ENCODE measurements at places on chromosomes 4 and X. TPM values are rescaled to one million over a fixed set of nuclear protein-coding genes. Genes with fewer than 3 reads are reported as not detected.

- H3K36me3 ChIP-seq: no peaks in the 10 kb centered on the region
- no peaks in the 10 kb centered on the region for H3K27me3 ChIP-seq
- H3K4me1 ChIP-seq: no peaks in the 10 kb centered on the region
- no peak overlapping the region for H3K27ac ChIP-seq
Measured at GRCh38 chrX:71997320-71997719, 86.7 kb downstream of the NHSL2 start.

DNA sequence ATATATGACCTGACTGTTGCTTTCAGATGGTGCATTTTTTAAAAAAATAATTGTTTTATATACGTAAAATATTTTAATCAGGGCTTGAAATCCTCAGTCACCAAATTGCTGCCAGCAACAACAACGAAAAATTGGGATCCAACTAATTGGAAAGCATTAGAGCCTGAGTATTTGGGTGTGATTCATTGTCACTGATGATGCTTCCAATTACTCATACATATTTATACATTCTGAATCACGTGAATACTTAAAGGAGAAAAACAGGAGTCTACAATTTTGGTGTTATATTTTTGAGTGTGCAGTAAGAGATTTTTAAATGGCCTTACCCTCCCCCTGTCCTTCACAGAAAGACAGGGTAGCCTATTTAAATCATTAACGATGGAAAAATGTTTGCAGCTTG lies 765.6 kb upstream of the TENM3 start:
- H3K27me3 ChIP-seq: no peaks in the 10 kb centered on the region
- no peak overlapping the region for H3K4me3 ChIP-seq
- H3K36me3 ChIP-seq: no peaks in the 10 kb centered on the region
- H3K4me1 ChIP-seq: no peaks in the 10 kb centered on the region
- H3K27ac ChIP-seq: no peak overlapping the region
- no peak for DNase-seq

DNA sequence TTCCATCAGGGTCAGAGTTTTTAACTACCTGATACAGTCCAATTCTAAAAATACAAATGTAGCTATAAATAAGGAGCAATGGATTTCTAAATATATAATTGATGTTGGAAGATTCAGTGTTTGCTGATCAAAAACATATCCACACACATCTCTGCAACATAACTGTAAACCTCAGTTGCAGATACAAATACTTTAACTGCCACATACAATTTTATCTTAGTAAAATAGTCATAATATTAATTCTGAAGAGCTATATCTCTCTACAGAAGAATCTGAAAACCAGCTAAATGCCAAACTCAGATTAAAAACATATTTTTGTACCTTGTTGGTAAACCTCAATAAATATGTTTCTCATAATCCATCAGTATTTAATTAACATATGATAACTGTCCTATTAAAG lies 674.3 kb upstream of the INTU start:
- no peaks in the 10 kb centered on the region for H3K36me3 ChIP-seq
- no peaks in the 10 kb centered on the region for H3K27me3 ChIP-seq
- H3K4me3 ChIP-seq: no peak overlapping the region
- no peaks in the 10 kb centered on the region for H3K4me1 ChIP-seq
- no peak overlapping the region for H3K27ac ChIP-seq
- no peak for DNase-seq

GRCh38 chr4:120844528-120844921 lies 78.0 kb downstream of the PRDM5 start:
- H3K4me1 ChIP-seq: no peaks in the 10 kb centered on the region
- DNase-seq: no peak
- no peak overlapping the region for H3K27ac ChIP-seq
- H3K4me3 ChIP-seq: no peak overlapping the region
- H3K36me3 ChIP-seq: no peaks in the 10 kb centered on the region

DNA sequence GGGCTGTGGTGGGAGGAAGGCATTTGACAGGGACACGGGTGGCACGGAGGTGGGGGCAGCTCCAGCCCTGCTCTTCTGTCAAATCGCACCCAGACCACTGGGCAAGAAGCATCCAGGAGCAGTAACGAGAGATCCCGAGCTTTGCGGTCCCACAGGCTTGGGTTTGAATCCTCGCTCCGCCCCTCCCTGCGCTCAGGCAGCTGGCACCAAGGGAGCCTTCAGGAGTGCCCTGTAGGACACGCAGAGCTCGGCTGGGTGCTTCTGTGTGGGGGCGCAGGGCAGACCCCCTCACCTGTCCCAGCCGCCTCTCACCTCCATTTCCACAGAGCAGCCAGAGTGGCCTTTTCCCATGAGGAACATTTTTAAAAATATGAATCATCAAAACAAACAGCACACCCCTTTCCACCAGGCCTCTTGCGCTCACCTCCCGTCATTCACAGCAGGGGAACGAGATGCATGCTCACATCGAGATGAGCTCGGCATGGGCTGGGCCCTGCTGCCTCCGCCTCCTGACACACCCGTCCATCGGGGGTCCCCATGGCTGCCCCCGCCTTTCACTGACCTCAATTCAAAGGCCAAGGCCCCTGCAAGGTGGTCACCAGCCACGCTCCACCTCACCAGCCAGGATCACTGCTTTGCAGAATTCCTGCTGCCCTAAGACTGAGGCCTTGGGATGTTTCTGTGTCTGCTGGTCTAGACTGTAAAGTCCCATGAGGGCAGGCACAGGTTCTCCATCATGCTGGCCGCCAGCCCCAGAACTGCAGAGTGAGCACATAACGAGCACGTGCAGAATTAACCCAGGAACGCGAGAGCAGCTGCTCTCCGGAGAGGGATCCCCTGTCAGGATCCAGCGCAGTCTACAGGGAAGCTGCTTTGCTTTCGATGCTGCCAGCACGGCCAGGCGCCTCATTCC lies 52.7 kb downstream of the ACOX3 start:
- no peak overlapping the region for H3K4me3 ChIP-seq
- no peaks in the 10 kb centered on the region for H3K36me3 ChIP-seq
- H3K27me3 ChIP-seq: no peaks in the 10 kb centered on the region
- H3K27ac ChIP-seq: no peak overlapping the region
- H3K4me1 ChIP-seq: no peaks in the 10 kb centered on the region

DNA sequence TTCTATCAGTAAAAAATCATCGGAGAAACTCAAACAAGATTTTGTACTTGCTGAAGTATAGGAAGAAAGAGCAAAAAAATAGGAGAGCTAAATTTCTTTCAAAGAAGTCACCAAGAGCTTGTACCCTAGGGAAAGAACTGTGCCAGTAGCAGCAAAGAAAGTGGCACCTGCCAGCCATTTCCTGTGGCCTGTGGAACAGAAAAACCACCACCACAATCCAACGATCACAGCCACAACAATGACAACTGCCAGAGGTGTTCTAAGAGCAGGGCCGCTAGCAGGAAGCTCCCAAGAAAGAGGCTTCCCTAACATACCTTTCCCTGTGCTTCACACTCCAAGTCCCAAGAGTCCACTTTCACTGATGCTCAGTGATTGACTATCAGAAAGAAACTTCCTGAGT lies 266.1 kb upstream of the GPC4 start:
- no peak overlapping the region for H3K4me3 ChIP-seq
- no peak overlapping the region for H3K27ac ChIP-seq
- no peaks in the 10 kb centered on the region for H3K36me3 ChIP-seq
- DNase-seq: no peak
- no peaks in the 10 kb centered on the region for H3K27me3 ChIP-seq

Gene KLF8
- total RNA-seq: 0.13 TPM

Gene CT45A1
- total RNA-seq: not detected

Gene LRRC66
- 0.08 TPM for total RNA-seq
